ENCODE measurements at places on chromosomes 11 and 22.

DNA sequence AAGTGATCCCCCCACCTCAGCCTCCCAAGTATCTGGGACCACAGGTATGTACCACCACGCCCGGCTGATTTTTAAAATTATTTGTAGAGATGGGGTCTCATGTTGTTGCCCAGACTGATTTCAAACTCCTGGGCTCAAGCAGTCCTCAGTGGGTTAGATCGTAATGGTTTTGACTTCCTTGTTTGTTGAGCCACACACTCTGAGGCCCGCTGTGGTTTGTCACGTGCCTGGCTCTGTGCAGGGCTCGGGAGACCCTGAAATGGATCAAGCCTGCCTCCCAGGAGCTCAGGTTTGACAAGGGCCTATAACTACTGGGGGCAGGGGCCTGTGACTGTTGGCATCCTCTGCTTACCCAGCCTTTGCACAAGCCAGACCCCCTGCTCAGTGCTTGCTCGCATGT, 68.1 kb downstream of the MPPED1 start:
- no peak for DNase-seq

- DNase-seq, result peak; percentile 53
Observed at GRCh38 chr11:369336-370018, at the start of gene B4GALNT4. B4GALNT4 (plus strand) TSS chr11:369499; CDS start chr11:369804, 305 bp downstream.

- DNase-seq, result no peak
Observed at GRCh38 chr11:76185511-76185910, 20.8 kb downstream of the WNT11 start.

GRCh38 chr11:119839476-119840133, 110.6 kb upstream of the NECTIN1 start:
- DNase-seq, result peak; percentile 57

DNA sequence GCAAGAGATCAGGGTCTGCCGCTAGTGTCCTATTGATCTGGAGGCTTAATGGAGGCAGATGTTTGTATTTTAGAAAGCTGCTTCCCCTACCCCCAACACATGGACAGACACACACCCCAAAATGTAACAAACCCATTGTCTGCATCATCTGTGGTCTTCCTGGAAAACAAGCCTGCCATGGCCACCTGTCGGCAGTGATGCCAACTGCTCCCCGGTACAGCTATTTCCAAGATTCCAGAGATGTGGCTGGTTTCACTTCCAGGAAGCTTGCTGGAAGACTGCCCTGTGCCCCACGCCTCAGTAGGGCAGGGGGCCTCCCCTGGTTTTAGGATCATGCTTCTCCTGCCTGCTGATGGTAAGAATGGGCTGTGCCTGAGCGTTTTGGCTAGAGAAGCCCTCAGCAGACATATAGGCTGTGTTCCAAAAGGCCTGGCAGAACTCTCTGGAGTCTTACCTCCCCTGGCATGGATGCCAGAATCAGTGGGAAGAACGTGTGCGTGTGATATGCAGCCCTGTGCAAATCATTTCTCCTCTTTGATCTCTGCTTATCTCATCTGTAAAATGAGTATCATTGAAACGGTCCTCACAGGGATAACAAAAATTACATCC, 108.6 kb downstream of the FBXO7 start:
- DNase-seq, result no peak

GRCh38 chr11:124725719-124726105, 14.0 kb upstream of the NRGN start:
- DNase-seq, result no peak

- no peak for DNase-seq
Observed at GRCh38 chr22:35337932-35338331, 38.2 kb downstream of the TOM1 start.

Measured in NCI-H1417 (cell line).